ENCODE measurements at places on chromosomes 2 and 18.

DNA sequence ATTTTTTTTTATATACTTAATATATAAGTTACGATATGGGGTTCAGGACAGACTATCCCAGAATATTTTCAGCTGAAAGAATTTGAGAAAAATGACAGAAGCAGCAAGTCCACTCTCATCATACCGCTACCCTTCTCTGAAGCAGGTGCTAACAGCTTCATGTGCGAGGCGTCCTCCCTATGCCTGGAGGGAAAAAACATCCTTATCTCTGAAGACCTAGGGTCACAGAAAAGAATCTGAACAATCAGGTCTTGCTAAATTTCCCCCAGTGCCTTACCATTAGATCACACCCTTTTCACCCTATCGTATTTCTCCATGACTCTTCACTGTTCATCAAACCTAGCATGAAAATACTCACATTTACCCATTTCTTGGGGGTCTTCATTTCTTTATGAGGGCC lies 51.9 kb upstream of the CREB1 start:
- no peak for DNase-seq

DNA sequence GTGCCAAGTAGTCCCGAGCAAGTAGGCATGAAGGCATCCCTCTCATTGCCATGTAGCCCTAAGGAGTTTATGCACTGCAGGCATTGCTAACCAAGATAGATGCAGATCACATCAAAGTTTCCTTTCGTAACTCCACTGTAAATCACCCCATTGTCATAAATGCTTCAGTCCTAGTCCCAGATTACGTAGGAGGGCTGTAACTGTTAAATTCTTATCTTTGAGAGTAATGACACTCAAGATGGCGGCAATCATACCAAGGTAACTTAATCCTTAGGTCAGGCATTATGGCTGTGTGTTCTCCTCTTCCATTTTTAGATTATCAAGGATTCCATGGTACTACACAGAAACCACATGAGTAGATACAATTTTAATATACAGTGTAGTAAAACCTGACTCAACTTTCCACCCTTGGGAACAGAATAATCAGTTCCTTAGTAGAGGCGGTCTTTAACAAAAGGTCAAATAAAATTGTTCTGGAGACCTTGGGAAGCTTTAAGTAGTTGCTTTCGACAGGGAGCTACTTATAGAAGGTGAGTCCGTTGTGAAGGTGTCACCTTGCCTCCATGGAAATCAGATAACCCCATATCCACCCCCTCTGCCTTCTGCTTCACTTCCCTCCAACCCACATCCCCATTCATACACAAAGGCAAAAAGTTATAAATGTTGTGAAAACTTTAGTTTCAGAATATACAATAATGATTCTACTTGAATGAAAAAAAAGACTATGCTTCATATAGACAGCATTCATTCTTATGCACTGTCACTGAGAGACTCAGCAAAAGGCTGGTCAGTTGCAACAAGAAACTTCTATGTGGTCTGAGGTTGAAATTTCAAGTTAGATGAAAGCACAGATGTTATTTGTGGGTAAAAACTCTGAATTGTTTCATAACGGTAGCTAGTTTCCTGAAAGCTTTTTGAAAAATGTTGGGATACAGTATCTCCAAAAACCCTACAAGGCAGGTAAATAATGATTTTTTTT lies 64.8 kb upstream of the GALNT5 start:
- DNase-seq = no peak

DNA sequence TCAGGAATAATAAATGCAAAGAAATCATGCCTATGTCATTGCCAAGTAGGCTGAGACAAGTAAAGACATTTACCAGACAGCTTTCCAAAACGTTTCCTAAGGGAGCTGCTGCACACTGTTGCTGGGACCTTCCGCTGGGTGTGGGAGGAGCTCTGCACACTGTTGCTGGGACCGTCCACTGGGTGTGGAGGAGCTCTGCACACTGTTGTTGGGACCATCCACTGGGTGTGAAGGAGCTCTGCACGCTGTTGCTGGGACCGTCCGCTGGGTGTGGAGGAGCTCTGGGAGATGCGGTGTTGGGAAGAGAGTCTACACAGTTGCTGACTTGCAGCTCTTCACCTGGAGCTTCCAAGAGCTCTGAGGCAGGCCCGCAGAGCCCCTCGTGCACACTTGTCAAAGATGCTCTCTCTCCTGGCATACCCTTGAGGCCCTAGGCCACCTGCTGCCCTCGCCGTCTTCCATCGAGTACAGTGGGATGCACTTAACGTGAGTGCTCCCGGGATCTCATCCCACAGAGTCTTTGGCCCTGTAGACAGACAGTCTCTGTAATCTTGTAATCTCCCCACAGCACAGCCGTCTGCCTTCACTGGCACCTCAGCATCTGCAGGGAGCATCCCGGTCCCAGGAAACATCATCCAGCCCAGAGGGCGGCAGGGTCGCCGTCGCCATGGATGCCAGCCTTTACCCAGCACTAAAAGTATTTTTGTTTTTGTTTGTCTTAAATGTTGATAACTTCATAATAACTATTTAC lies 51.4 kb downstream of the TRAPPC12 start:
- DNase-seq = no peak

- DNase-seq = no peak
Observed at GRCh38 chr2:1360144-1360543, 53.1 kb upstream of the TPO start.

DNA sequence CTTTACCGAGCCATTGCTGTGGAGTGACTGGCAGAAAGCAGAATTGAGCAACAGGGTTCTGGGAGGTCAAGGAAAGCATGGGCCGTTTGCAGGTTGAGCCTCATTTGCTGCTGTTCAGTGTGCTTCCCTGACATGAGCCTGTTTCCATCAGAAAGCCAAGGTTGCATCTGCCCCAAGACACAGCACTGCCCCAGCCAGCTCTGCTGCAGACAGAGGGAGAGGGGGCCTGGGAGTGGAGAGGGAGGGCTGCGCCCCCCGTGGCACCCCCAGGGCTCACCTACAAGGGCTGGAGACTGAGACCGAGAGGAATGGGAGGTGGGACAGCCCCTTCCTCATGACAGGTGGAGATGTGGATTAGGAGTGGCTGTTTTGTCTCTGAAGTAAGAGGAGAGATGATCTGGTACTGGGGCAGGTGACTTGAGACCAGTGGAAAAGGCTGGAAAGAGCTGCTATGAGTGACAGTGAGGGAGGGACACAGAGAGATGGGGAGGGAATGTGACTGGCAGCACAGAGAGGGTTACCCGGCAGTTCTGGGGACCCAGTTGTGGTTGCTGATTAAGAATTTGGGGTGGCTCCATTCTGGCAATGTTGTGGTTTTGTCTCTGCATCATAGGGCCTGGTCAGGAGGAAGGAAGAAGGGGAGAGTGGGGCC lies 218.0 kb downstream of the DYSF start:
- DNase-seq = no peak

DNA sequence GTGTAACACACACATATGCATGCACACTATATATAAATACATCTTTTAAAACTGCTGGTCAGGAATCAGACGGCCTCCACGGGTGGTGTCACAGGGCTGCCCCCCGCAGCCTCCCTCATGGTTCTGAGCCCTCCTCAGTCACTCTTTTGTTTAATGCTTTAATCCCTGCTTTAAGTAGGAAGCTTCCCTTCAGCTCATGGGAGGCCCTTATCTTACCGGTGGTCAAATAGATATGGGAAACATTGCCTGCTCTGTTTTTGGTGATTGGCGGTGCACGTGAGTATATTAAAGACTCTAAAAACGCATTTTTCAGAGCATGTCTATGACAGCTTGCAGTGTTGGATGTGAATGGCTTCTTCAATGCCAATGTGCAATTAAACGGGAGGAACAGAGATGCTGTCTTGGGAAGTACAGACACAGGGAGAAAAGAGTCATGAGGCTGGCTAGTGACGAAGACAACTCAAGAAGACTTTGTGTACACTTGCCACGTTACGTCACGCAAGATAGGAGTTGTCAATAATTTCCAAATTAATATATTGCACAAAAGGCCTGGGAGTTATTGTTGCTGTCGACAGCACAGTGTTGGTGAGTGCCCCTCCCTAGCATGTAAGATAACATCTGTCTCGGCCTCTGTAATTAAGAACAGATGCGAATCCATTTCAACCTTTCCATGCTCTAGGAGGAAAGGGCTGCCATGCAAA lies 23.3 kb downstream of the GNLY start:
- peak; percentile 23 for DNase-seq

- DNase-seq = no peak
Observed at GRCh38 chr18:58392324-58393000, 236.4 kb downstream of the ALPK2 start.

DNA sequence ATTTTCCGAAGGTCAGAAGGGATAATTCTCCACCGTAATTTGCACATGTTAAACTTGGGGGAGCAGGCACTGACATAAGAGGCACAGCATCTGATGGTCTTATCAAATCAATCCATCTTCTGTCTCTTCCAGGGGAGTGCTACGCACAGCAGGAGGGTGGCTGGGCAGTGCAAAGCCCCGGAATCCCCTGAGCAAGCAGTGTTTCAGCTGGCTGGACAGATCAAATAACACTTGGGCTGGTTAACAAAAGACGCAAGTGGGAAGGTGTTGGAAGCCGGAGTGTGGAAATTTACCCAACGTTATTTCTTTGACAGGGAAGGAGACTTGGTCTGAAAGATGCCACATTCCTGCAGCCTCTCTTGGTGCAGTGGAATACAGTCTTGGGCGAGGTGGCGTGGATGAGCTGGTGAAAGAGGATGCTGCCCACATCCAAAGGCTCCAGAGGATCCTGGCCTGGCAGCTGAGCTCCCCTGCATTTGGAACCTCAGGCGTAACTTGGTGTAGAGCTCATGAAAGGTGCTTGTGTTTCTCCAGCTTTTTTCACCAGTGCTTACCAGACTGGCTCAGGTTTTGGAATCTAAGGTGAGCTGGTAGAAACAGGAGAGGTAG lies 103.0 kb downstream of the MAPK4 start:
- DNase-seq = no peak

DNA sequence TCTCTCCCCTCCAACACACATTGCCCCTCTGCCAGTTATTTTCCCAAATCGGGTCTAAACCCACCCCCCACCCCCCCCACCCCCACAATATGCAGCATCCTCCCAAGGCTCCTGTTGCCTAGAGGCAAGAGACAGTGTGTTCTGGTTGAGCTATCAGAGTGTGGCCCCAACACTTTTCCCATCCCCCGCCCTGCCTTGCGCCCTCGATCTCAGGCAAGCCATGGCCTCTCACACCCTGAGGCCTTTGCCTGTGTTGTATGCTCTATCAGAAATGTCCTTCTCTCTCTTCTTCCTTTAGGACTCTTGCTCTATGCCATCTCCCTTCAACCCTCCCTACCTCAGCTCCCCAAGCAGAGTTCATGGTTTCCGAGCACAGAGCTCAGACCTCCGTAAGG lies 9.5 kb upstream of the GRHL1 start:
- DNase-seq = no peak

- no peak for DNase-seq
Observed at GRCh38 chr2:191927319-191927867, 80.5 kb upstream of the CAVIN2 start.

DNA sequence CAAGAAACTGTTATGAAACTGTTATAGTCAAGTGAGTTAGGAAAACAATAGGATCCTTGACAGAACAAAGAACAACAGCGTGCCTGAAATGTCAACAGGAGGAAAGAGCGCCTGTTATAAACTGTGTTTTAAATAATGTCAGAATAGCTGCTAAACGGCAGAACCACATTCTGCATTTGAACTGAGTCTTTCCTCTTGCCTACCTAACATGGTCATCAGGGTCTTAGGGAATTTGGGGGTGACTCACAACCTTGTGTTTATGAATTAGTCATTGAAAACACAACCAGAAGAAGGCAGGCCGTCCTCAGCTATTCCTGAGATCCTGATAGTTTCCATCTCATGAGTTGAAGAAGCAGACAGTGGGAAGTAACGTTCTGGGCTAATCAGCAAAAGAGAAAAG lies 222.0 kb upstream of the FN1 start:
- no peak for DNase-seq
